Stimulated activated CD4-positive, alpha-beta T cell treated with anti-CD3 and anti-CD28 coated beads, Interleukin-15, amount 100 ng/mL, for 1 hour (primary cell): ENCODE measurements at places on chromosomes 2 and 18.

DNA sequence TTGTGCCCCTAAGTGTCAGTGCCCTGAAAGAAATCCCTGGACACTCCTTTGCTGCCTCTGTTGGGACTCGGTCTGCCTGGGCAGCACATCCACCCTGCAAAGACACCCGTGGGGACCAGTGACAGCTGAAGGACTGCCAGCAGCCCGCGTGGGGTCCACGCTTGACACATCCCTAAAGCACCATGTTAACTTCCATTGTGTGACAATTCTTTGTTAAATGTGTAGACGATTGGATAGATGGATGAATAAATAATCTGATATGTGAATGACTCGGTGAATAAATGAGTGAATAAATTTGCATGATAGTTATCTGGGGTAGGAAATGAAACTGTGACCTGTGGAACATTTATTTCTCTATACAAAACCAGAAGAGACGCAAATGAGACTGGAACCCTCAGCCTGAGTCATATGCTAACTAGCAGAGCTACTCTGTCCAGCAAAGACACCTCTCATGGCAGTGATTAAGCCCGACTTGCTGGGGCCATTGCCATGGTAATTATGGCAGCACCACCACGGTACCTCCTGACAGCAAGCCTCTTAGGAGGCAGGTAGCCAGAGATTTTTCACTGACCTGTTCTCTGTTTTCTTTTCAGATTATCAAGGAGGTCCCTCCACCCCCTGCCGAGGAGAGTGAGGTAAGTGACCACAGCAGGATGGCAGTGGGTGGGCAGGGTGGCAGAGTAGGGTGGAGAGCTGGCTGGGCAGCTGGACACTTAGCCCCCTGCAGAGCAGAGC, 156.8 kb downstream of the ANTXR1 start:
- DNase-seq: no peak

DNA sequence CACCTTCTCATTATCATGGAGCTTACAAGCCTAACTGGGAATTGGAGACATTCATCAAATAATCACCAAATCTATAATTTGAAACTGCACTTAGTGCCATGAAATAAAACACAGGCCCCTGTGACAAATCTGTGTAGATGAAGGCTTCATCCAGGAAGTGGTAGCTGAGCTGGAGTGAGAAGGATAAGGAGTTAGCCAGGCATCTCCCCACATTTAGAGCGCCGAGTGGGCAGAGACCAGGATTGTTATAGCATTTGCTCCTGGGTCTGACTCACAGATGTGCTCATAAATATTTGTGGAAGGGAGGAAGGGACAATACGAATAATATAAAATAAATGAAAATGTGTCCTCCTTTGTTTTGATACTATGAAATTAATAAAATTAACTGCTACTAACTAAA, 2.5 kb upstream of the MAT2A start:
- DNase-seq: no peak

- no peak for DNase-seq
These were observed 22.5 kb upstream of the TACR1 start for GRCh38 chr2:75221862-75222261.

GRCh38 chr2:143263066-143263625, 133.9 kb downstream of the ARHGAP15 start:
- no peak for DNase-seq

GRCh38 chr2:136133586-136133985, 15.6 kb upstream of the CXCR4 start:
- no peak for DNase-seq

DNA sequence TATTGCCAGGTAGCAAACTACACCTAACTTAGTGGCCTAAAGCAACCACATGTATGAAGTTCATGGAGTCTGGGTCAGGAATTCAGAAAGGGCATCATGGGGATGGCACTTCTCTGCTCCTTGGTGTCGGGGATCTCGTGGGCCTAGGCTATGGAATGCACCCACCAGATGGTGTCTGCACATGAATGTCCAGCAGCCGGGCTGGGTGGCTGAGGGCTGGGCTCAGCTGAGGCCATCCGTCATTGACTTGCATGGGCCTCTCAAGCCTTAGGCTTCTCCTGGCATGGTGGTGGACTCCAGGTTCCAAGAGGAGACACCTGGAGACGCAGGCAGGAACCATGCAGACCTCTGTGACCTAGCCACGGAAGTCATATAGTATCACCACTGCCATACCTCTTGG, 26.0 kb upstream of the RPL31 start:
- no peak for DNase-seq

DNA sequence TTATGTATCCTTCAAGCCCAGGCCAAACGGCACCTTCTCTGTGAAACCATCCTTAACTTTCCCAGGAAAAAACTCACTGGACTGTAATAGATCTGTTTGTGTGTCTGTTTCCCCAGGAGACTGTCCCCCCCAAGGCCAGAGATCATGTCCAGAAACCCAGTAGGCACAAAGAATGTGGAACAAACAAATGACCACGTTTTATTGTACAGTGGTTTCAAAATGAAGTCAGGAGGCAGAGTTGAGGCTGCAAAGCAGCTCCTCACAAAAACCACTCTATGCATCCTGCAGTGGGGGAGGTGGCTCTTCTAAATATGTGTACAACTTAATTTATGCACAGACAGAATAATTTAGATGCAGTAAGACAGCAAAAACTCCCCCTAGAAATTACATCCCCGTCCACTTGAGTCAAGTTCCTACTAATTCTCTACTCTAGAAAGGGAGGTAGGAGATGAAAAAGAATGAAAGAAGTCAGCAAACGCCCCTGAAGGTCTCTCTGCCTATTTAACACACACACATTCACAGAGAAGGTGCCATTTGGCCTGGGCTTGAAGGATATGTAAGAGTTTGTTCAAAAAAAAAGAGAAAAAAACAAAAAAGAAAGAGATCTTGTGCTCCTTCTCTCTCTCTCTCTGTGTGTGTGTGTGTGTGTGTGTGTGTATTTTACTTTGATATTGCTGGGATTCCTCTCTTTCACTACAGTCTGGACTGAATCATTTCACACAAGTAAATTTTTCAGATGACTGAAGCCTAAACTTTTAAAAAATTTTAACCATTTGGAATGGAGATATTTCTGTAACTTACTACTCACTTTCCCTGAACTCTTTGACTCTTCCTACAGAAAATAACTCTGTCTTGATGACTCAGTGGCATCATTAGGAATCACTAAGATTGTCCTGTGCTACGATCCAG, 19.5 kb downstream of the BCL2 start:
- DNase-seq: no peak

GRCh38 chr2:219422952-219423534, 4.9 kb downstream of the DES start:
- no peak for DNase-seq

DNA sequence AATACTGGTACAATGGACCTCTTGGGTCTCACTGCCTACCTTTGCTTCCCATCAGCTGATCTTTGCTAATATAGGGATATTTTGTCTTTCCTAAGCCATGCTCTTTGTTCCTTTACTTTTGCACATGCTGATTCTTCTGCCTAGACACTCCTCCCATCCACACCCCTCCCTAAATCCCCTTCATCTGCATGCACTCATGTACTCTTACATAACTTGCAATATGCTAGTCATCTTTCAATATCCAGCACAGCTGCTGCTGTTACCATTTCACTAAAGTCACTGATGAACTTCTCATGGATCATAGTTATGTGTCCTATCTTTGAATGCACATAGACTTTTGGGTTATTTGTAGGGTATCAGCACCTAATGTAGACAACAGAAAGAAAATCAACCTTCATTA, 18.5 kb upstream of the DTNA start:
- DNase-seq: no peak

GRCh38 chr2:26740890-26741302, 23.2 kb upstream of the SLC35F6 start:
- no peak for DNase-seq

- DNase-seq: no peak
These were observed 75.4 kb downstream of the CHN1 start for GRCh38 chr2:174929786-174930185.
